NCI-H187 (cell line): ENCODE measurements at places on chromosomes 12 and 14.

GRCh38 chr14:72254937-72255472, 322.8 kb downstream of the RGS6 start:
- no peak for DNase-seq

- DNase-seq: no peak
These were observed 10.0 kb downstream of the TULP3 start for GRCh38 chr12:2900642-2901041.

GRCh38 chr12:12376646-12377448, 20.0 kb downstream of the BORCS5 start:
- DNase-seq: peak; percentile 17

DNA sequence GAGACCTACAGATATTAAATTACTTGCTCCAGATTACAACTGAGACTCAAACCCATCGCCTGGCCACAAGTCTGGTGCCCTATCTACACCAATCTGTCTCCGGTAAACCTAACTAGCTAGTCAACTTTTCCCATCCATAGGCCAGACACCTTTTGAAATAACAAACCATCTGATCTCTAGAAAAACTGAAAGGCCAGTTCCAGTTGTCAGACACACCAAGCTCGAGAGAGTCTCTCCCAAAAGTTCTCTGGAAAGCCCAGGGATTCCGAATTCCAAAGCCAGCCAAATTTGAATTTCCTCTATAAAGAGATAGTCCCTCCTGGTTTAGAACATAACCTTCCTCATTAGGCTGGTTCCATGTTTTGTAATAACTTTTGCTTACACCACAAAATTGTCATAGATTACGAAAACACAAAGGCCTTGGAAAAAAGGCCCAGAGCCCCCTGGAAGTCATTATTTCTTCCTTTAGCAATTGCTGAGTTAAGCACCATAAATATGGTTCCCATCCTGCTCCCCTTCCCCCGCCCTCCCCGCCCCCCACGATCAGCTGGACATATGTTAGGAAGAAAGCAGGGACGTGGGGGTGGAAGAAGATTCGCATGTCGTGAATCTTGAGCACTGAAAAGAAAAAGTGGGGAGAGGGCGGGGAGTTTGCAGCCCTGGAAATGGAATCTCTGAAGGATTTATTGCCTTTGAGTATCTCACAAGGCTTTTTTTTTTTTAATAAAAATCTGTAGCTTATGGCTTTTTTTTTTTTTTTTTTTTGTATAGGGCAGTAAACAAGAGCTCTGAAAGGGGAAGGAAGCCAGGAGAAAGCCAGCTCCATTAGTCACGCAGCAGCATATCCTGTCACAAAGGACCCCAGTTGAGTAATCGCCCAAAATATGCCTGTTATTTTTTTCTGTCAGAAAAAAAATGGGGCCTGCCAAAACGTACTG, 110.4 kb downstream of the ZFP36L1 start:
- no peak for DNase-seq

- no peak for DNase-seq
These were observed 8.7 kb upstream of the ADCK1 start for GRCh38 chr14:77791225-77791600.

DNA sequence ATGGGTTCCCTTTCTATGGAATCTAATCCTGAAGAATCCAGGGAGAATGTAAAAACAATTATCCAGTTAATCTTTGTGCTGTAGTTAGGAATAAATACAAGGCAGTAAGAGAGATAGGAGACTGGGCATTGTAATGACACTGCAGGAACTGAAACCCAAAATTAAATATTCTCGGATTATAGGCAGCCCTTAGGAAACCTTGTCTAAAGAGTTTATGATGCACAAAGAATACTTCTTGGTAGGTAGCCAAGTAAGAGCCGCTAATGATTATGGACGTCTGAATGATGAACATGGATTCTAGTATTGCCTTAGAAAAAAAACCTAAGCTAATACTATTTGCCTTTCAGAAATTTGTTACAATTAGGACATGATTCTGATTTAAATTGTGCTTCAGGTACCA, 165.4 kb upstream of the LRIG3 start:
- no peak for DNase-seq

GRCh38 chr14:29242755-29243754, 476.5 kb downstream of the FOXG1 start:
- DNase-seq: no peak

DNA sequence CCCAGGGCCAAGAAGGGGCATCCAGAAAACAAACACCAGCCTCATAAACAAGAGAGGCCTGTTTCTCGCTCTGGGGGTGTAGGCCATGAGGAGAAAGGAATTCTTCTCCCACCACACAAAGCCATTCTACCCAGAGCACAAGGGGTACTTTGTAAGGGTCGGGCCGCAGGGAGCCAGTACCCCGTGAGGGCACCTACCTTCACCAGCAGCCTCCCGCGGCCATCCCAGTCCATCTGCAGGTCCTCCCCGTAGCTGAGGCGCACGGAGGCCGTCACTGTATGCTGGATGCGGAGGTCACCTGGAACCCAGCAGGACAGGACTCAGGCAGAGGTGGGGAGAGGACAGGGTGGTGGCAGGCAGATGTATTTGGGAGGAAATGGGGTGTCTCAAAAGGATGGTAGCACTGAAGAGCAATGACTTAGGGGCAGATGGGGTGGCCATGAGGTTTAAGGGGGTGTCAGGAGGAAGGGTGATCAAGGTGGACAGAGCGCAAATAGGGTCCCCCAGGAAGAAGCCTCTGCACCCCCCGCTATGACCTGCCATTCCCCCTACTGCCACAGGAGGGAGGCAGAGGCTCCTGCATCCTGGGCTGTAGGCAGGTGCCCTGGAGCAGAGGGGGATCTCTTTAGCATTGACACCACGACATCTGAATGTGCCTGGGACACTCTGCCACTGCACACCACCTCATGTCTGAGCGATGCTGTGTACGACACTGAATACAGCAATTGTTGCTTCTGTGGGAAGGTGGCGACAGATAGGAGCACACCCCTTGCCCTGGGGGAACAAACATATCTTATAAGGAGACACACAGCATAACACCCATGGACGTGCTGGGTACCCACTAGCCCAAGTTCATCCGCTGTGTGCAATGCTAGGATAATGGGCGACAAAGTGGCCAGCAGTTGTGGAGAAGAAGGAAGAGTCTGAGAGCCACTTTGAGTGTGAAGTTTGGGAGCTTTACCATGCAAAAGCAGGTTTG, 61.4 kb downstream of the VWF start:
- DNase-seq: peak; percentile 48
